Stimulated activated CD4-positive, alpha-beta T cell treated with anti-CD3 and anti-CD28 coated beads, Interleukin-1b, Interleukin-23, amount 100 ng/mL, for 4 hours (primary cell): ENCODE measurements at places on chromosomes 4 and X.

DNA sequence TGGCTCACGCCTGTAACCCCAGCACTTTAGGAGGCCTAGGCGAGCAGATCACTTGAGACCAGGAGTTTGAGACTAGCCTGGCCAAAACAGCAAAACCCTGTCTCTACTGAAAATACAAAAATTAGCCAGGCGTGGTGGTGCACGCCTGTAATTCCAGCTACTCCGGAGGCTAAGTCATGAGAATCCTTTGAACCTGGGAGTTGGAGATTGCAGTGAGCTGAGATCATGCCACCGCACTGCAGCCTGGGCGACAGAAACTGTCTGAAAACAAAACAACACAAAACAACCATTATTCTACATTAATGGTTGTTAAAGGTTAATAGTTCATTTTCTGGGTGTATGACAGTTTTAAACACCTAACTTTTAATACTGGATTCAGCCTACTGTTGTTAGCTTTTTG lies 1.6 kb upstream of the SMARCA5 start:
- DNase-seq, result no peak

DNA sequence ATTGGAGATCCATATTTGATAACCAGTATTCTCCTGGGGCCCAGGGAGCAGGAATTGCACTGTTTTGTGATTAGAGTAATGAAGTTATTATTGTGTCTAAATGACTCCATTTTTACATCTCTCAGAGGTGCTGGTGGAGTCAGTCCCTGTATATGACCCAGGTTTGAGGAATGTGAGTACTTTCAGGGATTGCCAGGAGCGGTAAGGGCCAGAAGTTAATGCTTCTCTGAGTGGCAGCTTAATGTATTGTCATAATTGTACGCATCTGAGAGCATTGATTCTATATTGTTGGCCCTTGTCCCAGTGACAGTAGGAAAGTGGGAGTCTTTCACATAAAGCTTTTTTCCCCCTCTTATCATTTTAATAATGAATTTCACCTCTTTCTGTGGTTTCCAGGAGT lies 146.2 kb downstream of the GATB start:
- DNase-seq, result no peak

DNA sequence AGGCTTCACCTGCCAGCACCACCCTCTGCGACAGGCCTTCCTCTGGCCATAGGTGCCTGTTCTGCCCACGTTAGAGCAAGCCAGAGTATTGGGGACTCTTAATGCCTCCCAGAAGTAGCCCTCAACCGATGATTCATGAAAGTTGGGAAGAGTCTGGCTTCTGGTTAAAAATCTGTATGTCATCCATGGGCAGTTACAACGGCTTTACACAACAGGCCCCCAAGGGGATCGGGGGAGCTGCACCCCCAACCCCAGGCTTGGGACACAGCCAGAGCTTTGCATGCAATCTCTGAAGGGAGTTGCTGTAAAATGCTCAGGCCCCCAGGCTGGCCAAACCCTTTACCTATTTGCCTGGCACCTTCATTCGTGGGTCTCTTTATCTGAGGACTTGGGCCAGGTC lies 5.4 kb upstream of the CYTL1 start:
- no peak for DNase-seq

GRCh38 chr4:102352781-102353180 lies 7.5 kb upstream of the SLC39A8 start:
- DNase-seq, result no peak

DNA sequence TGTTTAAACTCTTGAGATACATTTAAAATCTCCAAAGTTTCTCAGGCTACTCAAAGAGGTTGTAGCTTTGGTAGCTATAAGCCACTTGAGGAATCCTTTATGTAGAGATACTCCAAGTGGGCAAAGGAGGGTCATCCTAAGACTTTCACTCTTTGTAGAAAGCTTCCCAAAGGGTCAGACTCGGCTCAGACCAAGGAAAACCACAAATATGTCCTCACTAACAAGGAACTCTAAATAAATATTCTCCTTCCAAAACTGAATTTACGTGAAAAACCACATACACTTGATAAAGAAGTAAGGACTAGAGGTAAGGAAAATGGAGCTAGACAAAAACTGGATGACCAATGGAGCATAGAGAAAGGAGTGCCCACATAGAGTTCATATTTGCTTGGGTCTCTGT lies 41.7 kb upstream of the DDX60 start:
- DNase-seq, result no peak

DNA sequence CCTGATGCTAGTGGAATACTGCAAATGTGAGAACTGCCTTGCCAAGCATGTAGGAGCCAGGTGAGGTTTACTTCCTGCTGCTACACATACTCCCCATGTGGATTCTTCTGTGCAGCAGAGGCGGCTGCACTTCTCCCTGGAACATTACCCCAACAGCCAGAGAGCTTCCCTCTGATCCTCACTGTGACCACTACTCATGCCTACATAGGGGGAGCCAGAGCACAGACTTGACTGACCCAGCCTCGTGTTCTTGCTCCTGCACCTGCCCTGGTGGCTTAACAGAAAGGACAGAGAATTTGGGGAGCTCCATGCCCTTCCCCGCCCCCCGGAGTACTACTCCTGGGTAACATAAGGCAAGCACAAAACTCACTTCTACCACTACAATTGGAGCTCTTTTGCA lies 38.4 kb downstream of the UGT2A2 start:
- DNase-seq, result no peak

GRCh38 chr4:1819816-1820215 lies 26.7 kb downstream of the FGFR3 start:
- no peak for DNase-seq

- DNase-seq, result no peak
Measured at GRCh38 chrX:7294483-7294882, 146.5 kb upstream of the PUDP start.

DNA sequence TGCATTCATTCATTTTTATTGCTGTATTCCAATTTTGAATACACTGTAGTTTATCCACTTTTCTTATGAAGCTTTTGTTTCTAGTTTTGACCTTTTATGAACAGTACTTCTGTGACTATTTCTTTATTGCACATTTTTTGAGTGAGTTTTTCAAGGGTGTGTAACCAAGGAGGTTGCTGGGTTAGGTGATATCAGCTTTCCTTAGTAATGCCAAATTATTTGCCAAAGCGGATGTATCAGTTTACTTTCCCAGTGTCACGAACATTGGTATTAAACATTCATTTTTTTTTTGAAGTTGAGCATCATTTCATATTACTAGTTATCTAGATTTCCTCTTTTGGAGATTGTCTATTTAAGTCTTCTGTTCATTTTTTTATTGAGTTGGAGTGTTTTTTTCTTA lies 32.9 kb downstream of the STIM2 start:
- DNase-seq, result no peak

- DNase-seq, result no peak
Measured at GRCh38 chrX:15916704-15917084, 62.1 kb upstream of the AP1S2 start.

- no peak for DNase-seq
Measured at GRCh38 chr4:98706200-98706813, 47.9 kb upstream of the TSPAN5 start.

- no peak for DNase-seq
Measured at GRCh38 chrX:127574829-127575228, 477.4 kb downstream of the ACTRT1 start.

DNA sequence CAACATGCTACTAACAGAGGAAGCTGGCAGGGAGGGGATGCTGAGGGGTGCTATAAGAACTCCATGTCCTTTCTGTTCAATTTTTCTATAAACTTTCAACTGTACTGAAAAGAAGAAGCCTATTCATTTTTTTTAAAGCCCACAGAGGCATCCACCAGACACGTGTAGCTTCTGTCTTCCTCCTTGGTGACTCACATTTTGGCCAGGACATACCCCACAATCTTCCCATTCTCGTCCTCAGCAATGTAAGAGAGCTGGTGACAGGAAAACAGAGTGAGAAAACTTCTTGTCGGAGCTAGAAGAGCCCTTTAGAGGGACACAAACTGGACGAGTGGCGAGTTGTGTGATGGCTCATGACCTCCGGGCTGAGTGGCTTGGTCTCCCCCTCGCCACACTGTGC lies 1.1 kb downstream of the NAA10 start:
- DNase-seq, result no peak

GRCh38 chr4:948936-949300 lies 16.7 kb downstream of the TMEM175 start:
- no peak for DNase-seq

- no peak for DNase-seq
Measured at GRCh38 chr4:5906191-5906590, 13.3 kb upstream of the CRMP1 start.

DNA sequence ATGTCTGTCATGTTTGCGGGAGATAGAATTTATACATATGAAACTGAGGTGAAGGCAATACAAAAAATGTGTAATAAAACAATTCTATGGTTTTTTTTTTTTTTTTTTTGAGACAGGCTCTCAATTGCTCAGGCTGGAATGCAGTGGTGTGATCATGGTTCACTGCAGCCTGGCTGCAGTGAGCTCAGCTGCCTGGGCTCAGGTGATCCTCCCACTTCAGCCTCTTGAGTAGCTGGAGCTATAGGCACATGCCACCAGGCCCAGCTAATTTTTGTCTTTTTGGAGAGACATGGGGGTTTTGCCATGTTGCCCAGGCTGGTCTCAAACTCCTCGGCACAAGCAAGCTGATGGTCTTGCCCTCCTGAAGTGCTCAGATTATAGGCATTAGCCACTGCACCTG lies 10.1 kb downstream of the RADX start:
- DNase-seq, result no peak

GRCh38 chrX:106450405-106450804 lies 161.4 kb upstream of the RADX start:
- no peak for DNase-seq

GRCh38 chr4:153036931-153037482 lies 100.9 kb downstream of the FHDC1 start:
- DNase-seq, result no peak

GRCh38 chr4:6568689-6569332 lies 6.2 kb upstream of the MAN2B2 start:
- DNase-seq, result no peak
